PC-9 (cell line): ENCODE measurements at places on chromosomes 6 and 20.

DNA sequence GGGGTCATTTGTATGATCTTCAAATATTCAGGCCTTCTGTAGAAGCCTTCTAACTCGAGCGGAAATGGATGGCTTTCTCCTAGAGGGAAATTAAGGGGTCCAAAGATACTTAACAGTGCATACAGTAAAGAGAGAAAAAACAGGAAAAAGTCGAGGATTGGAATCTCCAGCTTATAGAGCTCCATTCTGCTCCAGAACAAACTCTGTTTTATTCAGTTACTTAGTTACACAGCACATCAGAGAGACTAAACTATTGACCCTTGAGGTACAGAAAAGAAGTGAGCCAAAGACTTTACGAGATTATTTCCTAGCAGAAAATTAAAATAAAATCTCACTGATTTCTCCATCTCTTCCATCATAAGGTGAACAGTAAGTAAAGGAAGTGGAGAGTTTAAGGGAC is 43.8 kb upstream of the DSE start:
- no peak for DNase-seq

DNA sequence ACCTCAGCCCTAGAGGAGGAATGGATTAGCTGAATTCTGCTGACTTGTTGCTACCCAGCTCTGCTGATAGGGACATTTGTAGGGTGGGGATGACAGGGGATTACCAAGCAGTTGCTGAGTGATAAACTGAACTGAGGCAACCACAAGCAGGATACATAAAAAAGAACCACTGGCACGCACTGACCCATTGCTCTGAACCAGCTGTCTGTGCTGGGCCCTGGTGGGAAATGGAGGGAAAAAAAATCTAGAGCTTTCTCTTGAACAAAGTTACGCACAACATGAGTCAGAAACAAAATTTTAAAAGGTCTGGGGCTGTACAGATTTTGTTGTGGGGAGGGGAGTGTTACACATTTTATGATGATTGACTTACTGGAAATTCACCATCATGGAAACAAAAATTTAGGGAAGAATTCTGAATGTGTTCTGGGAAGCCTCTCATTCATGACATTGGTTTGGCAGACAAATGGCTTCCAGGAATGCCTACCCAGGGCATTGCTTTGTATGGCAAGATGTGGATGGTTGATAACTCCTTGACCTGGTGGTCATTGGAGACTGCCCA is 37.7 kb downstream of the FOXO3 start:
- no peak for DNase-seq

DNA sequence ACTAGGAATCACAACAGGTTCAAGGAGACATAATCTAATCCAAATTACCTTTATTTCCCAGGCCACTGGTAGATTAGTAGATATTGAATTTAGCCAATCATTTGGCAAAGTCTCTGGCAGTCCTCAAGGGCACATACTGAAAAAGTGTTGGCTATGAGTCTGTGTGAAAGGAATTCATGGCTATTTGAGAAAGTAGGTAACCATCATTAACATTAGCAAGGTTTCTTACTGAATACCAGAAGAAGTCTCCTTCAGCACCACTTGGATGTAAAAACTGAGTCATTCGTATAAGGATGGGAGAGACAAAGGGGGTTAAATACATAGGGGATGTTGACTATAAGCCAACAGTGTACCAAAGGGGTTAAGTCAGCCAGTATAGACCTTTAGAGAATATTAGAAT is 36.7 kb downstream of the AGPAT4 start:
- DNase-seq, result no peak

DNA sequence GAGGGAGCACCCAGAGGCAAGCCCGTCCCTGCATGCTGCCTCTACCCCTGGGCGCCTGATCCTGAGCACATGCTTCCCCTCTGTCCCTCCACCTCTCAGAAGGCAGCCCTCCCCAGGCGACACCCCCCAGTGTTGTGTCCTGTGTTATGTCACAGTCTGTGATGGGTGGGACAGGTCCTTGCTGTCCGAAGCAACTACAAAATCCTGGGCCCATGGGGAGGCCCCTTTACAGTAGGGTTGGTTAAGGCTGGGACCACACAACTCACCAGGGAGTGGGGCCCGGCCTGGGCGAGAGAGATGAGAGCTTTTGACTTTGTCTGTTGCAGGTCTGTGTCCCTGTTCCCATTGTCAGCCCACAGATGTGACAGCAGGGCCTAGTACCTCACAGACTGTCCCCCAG is 78.0 kb downstream of the DHX35 start:
- DNase-seq, result no peak

DNA sequence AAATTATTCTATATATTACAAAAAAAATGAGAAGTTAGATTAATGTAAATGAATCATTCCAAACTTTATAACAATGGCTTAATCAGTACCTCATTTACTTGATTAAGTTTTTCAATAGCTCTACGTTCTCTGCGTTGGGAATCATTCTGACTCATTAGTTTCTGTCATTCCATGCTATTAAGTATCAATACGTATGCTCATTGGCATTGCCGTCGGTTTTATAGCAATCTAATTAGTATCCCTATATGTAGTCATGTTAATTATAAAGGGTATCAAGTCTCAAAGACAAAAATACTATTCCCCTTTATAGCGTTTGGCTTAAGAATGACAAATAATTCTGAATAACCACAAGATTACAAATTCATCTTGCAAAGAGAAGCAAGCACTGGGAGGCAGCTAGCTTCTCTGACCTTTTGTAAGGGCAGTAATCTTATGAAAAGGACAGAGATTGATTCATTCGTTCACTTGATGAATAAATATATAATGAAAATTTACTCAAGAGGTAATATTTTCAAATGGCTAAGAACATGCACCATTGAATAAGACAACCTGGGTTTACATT is 41.8 kb downstream of the OLIG3 start:
- DNase-seq, result no peak

- no peak for DNase-seq
These were observed 1.5 kb downstream of the HLA-DQA1 start for GRCh38 chr6:32638532-32639219.

DNA sequence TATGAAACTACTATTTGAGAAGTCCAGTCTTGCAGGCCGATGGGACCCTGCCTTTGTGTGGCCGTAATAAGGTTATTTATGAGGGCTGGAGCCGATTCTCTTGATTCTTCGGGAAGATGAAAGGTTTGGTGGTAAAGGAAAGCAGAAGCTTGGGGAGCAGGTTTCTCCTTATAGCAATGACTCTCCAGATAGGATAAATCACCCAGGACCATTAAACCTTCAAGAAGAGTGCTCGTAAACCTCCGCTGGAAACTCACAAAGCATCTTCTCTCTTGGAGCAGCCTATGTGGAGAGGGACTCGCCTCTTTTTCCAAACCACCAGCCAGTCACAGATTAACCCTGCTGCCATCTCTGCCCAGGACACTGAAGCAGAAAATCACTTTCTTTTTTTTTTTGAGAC is 69.6 kb upstream of the SALL4 start:
- DNase-seq, result no peak

- no peak for DNase-seq
These were observed 27.9 kb downstream of the BLTP3A start for GRCh38 chr6:34819571-34820480.

DNA sequence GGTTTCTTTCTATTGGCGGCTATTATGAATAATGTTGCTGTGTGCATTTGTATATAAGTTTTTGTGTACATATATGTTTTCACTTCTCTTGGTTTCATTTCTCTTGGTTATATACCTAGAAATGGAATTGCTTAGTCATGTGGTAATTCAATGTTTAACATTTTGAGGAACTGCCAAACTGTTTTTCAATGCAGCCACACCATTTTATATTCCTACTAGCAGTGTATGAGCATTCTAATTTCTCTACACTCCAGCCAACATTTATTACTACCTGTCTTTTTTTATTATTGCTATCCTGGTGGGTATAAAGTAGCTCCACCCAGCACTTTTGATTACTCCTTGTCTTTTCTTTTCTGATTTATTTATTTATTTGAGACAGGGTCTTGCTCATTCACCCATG is 54.8 kb downstream of the PHACTR2 start:
- DNase-seq, result no peak

DNA sequence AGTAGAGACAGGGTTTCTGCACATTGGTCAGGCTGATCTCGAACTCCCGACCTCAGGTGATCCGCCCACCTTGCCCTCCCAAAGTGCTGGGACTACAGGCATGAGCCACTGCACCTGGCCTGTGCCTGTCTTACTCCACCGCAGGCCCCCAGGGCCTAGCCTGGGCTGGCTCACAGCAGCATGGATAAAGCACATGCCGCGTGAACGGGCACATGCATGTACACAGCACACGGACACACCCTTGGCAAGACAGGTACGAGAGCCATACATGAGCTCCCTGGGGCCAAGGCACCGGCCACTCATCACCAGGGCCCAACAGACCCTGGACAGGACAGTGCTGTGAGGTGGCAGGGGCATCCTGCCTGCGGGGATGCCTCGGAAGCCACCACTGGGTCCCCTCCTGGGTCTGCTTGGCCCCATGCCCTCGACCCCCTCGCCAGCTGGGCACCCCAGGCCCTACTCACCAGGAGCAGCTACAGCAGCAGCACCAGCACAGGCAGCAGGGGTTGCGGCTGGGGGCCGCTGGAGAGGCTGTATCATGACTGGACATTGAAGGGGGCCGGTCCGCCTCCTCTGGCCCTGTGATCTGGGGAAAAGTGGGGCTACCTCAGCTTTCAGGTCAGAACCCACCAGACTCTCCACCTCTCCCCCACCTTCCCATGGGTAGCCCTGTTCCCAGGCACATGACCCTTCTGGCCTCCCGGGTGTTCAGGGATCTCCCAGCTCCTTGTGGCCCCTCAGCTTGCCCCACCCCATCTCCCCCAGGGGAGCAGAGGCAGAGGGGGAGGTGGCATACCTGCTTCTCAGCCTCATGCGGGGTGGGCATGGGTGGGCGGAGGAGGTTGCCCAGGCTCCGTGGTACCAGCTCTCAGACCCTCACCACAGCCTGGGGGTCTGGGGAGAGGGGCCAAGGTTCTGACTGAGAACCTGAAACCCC is 3.0 kb downstream of the RGS19 start:
- DNase-seq, result no peak

DNA sequence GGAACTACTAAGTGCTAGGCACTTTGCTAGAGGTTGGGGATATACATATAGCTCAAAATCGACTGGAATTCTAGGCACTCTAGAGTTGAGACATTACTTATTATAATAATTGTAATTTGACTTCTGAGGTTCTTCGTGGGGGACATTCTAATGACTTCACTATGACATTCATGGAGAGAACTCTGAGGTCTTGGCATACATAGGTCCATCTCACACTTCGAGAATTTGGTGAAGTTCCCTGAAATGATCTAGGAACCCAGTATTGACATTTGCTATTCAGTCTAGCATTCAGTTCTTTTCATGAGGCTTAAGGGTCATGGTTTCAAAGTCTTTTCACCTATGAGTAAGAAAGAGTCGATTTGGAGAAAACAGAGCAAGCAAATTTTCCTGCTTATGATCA is 446.6 kb upstream of the JAG1 start:
- no peak for DNase-seq

DNA sequence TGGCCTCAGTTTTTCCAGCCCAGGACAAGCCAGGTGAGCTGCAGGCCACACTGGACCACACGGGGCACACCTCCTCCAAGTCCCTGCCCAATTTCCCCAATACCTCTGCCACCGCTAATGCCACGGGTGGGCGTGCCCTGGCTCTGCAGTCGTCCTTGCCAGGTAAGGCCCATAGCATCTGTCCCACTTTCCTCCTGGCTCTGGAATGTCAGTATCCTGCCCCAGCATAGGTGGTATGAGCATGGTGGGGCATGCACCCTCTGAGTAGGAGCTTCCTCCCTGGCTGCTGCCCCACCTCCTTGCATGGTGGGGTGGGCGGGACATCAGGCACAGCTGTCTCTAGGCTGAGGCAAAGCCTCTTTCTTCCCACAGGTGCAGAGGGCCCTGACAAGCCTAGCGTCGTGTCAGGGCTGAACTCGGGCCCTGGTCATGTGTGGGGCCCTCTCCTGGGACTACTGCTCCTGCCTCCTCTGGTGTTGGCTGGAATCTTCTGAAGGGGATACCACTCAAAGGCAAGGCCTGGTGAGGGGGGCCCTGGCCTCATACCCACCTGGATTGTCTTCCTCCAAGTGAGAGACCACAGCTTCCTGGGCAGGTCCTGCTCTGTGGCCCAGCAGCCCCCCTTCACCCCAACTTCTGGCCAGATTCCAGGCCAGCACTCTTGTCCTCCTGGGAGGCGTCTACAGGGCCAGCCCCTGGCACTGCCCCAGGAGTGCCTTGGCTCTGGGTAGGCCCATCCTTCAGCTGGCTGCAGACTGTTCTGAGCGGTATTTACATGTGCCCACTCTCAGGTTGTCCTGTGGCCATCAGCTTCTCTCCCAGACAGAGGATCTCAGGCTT is 9.1 kb downstream of the PI16 start:
- DNase-seq, result no peak

DNA sequence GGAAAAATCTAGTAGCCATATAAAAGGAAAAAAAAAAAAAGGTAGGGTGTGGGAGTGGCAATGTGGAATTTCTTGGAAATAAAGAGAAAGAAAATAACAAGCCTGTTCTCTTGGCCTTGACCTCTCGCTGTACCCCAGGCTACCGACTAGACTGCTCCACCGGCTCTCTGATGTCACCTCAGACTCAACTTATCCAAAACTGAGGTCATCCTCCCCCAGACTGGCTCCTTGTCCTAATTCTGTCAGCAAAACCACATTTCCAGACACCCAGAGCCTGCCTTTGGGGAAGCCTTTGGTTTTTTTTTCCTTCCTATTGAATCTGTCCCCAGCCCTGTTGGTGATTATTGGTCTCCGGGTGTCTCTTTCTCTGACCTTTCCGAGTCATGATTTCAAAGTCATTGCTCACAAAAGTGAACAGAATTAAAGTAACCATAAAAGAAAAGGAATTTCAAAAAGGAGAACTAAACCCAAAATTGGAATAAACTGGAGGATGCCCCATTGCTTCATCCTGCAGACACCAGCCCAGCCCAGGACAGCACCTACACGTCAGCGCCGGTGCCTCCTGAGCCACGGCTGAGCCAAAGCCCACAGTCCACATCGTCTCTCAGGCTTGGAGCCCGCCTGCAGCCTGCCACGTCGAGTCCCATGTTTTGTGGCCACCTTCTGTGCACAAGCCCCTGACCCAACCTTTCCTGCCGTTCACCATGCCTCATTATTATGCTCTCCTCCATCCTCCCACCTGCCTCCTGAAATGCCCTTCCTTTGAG is 170.7 kb downstream of the MYLK4 start:
- no peak for DNase-seq
